ENCODE measurements at places on chromosomes 13 and 19. TPM values are rescaled to one million over a fixed set of nuclear protein-coding genes. Genes with fewer than 3 reads are reported as not detected.

DNA sequence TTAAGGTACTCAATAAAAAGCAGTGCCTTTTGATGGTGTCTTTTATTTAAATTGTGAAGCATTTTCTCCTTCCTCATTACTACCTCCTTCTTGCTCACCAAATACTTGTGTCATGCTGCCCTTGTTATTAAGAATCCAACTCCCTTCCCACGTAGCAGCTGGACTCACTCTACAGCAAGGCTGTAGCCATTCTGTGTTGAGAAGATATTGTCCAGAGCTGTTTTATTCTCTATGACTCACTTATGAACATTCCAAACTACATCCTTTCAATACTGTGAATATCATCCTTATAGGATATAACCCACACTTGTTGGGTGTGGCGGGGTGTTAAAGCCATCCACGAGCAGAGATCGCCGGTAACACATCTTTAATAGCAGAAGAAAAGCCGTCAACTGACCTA lies 1671.5 kb upstream of the SLC10A2 start:
- no peak for DNase-seq

GRCh38 chr19:55333870-55334269 lies 5.8 kb upstream of the KMT5C start:
- no peak for DNase-seq

DNA sequence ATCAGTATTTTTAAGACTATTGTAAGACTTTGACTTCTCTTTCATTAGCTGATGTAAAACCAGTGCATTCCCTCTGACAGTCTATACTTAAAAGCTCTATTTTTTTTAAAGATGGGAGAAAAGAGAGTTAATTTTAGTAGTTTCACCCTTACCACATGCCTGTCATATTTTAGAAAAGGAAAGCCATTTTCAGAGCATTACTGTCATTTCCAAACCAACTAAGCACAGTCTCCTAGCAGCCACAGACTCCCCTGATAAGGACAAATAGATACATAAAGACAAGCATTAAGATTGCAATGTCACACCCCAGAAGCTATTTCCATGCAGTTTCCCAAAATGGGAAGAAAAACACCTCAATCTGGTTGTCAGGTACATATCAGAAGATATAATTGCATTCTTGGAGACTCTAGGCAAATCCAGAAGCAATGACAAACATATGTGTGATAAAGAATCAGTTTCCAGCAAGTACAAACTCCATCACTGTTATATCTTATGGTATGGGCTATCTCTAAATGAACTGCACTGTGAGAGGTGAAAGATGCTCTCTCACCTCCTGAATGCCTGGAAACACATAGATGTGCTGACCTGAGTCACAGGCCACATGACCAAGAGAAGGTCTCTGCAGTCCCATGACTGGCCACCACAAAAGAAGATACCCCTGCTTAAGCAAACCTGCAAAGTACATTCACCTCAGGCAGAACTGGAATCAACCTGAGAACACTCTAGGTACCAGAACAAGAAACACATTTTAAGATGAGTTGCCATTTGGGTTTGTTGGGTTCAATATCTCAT lies 303.3 kb downstream of the POU4F1 start:
- DNase-seq: no peak

The REXO1 gene
- total RNA-seq: 30.8 TPM

The ADAMTS10 gene
- total RNA-seq: 18.5 TPM

Measured in left lung (tissue), 14 donors.